ENCODE measurements at places on chromosomes 7 and 10.

GRCh38 chr7:139586286-139586685 lies 62.8 kb downstream of the CLEC2L start:
- no peak for DNase-seq

DNA sequence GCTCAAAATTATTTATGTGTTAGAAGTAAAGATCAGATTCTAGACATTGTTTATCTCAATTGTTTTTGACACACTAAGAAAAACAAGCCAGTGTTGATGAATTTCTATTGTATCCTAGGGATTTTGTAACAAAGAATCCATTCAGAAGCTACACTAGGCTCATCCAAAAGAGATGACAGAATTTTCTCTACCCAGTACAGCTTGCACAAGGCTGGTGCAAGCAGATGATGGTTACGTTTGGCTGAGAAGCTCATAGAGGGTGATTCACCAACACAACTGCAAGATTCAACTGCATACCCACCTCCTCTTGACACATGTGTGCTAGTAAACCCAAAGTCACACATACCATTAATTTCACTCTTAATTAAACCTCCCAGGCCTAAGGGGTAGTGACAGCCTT lies 20.8 kb downstream of the GRM3 start:
- DNase-seq: no peak

DNA sequence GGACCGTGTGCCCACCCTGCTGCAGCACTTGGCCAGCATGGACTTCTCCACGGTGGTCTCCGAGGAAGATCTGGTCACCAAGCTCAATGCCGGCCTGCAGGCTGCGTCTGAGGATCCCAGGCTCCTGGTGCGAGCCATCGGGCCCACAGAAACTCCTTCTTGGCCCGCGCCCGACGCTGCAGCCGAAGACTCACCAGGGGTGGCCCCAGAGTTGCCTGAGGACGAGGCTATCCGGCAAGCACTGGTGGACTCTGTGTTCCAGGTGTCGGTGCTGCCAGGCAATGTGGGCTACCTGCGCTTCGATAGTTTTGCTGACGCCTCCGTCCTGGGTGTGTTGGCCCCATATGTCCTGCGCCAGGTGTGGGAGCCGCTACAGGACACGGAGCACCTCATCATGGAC lies 1.4 kb downstream of the RBP3 start:
- DNase-seq: no peak

- no peak for DNase-seq
Measured at GRCh38 chr10:29078919-29079318, 210.0 kb upstream of the LYZL1 start.

GRCh38 chr10:17958049-17958448 lies 6.3 kb downstream of the SLC39A12 start:
- no peak for DNase-seq

DNA sequence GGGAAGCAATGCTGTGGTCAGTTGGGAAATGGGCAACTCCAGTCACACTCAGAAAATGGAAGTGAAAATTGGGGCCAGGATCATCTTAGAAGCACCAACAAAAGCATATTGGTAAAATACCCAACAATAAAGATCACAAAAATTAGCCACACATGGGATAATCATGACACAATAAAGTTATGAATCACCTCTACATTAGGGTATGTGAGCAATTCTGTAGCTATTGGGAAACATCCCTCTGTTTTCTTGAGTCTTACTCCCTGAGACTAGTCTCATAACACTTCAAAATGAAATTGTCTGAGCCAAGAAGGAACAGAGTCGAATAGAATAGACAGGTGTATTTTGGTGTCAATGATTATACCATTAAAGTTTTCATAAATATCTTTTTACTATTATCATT lies 178.3 kb downstream of the DYNC1I1 start:
- no peak for DNase-seq

GRCh38 chr7:106954840-106955239 lies 89.7 kb upstream of the PRKAR2B start:
- no peak for DNase-seq

- no peak for DNase-seq
Measured at GRCh38 chr10:102763037-102763607, 19.4 kb downstream of the WBP1L start.

GRCh38 chr10:127198307-127198706 lies 1.9 kb upstream of the INSYN2A start:
- DNase-seq: no peak

DNA sequence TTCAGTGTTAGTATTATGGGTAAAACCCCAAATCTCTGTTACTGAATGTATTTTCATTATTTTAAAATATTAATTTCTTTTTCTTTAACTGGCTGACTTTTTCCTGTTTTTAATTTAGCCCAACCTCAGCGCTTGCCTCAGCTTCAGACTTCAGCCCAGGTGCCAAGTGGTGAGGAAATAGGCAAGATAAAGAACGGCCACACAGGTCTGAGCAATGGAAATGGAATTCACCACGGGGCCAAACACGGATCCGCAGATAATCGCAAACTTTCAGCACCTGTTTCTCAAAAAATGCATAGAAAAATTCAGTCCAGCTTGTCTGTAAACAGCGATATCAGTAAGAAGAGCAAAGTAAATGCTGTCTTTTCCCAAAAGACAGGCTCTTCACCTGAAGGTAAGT lies 57.5 kb downstream of the MDFIC start:
- DNase-seq: no peak

- no peak for DNase-seq
Measured at GRCh38 chr7:47414342-47415317, 167.3 kb downstream of the TNS3 start.

- no peak for DNase-seq
Measured at GRCh38 chr7:67267914-67268313, 271.3 kb downstream of the TYW1 start.

GRCh38 chr7:110604885-110605284 lies 486.0 kb upstream of the LRRN3 start:
- no peak for DNase-seq

- DNase-seq: no peak
Measured at GRCh38 chr7:22587322-22587721, 87.3 kb upstream of the STEAP1B start.

GRCh38 chr10:61283066-61283465 lies 170.1 kb downstream of the TMEM26 start:
- no peak for DNase-seq

DNA sequence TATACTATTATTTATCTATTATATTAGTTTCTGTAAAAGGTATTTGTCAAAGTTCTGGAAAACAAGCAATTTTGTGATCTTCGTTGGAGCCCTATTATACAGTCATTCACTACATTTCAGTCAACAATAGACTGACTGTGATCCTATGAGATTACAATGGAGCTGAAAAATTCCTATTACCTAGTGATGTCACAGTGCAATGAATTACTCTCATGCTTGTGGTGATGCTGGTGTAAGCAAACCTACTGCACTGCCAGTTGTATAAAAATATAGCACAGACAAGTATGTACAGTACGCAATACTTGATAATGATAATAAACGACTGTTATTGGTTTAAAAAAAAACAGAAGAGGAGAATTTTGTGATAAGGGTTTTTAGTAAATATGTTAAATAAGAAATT lies 21.4 kb downstream of the OR6V1 start:
- DNase-seq: no peak

GRCh38 chr7:106260136-106260561 lies 24.6 kb downstream of the NAMPT start:
- no peak for DNase-seq

DNA sequence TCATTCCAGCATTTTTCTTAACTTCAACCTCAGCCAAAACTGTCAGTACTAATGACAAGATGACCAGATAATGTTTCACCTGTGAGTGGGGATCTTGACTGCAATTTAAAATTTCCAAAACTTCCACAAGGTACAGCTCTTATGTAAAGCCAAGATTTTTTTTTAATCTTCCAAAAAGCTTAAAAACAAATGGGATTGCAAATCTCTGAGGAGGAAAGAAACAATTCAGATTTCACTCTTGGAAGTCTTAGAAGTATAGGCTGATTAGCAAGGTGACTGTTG lies 90.2 kb downstream of the AGMO start:
- DNase-seq: no peak

GRCh38 chr10:92598321-92598720 lies 5.4 kb downstream of the KIF11 start:
- no peak for DNase-seq

DNA sequence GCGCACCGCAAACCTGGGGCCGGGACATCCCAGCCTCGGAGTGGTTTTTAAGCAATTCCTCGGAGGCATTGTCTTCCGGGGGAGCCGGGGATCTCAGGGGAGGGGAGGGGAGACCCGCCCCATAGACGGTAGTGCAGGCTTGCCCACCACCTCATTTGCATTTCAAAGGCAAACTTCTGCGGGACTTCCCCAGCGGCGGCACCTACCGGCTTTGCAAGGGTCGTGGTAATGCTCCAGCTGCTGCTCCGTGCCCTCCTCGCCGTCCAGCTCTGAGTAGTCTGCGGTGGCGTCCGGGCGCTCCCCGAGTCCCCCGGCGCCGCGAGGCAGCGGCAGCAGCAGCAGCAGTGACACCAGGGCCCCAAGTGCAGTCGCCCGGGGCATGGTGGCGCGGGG lies 425 bp downstream of the TLL2 start:
- peak; percentile 29 for DNase-seq

DNA sequence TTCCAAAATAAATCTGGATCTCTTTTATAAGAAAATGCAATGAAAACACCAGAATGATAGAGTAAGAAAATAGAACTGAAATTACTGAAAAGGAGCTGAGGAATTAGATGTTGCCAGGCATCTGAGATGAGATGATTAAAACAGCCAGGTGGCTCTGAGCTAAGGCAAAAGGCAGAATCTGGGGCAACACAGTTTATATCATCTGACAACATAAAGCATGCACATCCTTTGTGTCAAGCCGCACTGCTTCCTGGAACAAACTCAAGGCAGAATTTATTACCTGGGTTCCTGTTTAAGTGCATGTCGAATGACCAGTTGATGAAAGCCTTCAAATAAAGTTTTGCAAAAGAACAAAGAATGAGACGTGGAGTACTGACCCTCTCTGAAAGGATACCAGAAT lies 247.0 kb downstream of the SNX10 start:
- no peak for DNase-seq

DNA sequence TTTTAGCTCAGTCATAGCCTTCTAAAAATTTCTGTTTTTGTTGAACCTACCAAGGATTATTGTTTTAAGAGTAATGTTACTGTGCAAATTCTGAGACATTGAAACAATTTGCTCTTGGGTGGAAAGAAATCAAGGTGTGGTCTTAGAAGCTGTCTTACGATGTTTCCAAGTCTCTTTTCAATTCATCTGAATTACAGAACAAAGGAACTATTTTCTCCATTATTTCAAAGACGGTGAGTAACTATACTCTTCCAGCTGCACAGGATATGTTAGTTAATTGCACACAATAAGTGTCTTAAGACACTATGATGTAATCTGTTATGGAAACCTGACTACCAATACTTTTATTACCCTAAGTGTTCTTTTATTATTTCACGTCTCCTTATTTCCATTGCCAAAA lies 106.8 kb upstream of the POM121L12 start:
- DNase-seq: no peak

- no peak for DNase-seq
Measured at GRCh38 chr10:69906425-69906824, 104.7 kb downstream of the COL13A1 start.

DNA sequence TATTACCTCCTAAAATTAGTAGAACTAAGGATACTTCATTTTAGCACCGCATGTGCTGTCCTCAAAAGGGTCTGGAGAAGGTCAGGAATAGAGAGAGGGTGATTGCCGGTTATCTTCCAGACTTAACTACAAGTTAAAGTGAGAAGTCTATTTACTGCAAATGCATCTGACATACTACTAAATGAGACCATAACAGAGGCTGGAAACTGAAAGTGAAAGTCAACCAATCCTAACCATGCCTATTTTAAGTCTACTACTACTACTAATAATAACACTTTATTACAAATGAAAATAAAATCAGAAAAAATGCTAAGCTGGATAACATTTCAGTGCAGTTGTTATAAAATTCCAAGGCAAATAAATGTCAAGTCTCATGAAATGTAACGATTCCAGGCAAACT lies 244.7 kb downstream of the KIF20B start:
- no peak for DNase-seq

DNA sequence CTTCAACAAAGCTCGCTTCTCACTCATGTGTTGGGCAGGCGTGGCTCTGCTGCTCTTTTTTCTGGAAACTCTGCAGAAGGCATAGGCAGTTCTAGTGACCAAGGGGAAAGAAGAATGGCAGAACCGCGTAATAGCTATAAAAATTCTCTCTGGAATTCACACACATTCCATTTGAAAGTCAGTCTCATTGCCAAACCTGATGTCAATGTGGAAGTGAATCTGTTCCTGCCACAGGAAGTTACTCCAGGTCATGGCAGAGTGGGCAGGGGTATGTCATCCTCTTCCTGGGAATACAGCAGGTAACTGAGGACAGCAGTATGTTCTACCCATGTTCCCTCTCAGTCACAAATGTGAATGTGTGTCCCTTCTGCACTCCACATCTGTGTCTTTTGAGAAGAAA lies 8.2 kb upstream of the PAXIP1 start:
- DNase-seq: no peak

Data from activated naive CD4-positive, alpha-beta T cell treated with anti-CD3 and anti-CD28 coated beads, Interleukin-2, amount 50 U/mL, for 16 hours (primary cell).